ENCODE measurements at places on chromosomes 2 and 18.

- no peak for DNase-seq
These were observed 460.5 kb upstream of the TRIB2 start for GRCh38 chr2:12256206-12256605.

DNA sequence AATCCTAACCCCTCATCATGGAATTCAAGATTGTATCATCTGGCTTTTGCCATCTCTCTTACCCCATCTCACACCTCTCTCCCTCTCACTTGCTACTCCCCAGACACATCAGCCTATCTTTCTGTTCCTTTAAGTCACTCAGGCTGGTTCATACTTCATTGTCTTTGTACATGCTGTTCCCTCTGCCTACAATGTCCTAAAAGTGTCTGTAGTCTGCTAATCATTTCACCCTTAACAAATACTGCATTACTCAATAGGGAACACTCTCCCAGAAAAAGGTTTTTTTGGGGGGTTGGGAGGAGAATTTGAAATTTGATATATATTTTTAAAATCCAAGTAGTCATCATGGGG lies 146.2 kb upstream of the KLF7 start:
- DNase-seq = no peak

GRCh38 chr2:33496150-33496549 lies 19.7 kb downstream of the RASGRP3 start:
- no peak for DNase-seq

DNA sequence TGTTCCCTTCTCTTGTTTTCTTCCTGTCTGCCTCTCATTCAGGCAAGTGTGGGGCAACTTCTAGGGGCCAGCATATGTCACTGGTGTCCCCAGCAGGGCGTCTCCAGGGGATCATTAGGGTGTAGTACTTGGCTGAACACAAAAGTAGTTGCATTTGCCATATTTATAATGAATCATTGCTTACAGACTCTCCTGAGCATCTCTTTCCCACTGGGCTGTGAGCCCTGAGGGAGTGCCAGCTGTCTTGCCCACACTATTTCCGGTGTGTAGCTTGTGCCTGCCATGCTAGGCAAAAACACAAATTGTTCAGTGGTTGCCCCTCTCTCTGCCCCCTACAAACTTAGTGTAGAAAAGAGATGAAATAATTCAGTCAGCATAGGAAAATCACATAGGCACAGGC lies 40.8 kb upstream of the SCLY start:
- peak; percentile 43 for DNase-seq

DNA sequence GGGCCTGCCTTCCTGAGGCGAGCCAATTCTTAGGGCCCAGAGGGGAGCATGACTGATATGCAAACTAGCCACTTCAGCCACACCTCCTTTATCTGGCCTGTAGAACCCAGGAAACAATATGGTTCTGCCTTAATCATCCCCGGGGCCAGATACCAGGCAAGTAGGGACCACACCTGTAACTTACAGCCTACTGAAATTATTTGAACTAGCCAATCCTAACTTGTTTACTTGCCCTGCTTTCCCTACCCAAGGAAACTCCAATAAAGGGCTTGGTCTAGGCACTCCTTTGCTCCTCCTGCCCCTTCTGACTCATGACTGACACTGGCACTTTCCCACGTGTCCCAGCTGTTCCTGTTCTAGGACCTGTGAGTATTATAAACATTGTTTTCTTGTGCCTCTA lies 57.6 kb downstream of the MYOM1 start:
- DNase-seq = no peak

- DNase-seq = no peak
These were observed 144.7 kb upstream of the STK17B start for GRCh38 chr2:196316050-196316430.

DNA sequence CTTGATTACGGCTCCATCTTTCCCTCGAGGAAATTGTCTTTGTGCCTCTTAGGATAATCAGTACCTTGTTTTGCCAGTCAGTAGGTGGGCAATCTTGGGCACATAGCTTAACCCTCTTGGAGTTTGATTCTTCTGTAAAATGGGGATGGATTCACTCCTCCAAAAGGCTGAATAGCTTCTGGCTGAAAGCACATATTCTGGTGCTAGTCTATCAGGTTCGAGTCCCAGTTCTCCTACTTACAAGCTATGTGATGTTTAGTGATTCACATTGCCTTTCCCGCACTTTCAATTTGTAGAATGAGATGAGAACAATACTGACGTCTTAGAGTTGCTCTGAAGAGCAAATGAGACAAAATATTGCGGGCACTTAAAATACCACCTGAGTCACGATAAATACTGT lies 43.9 kb downstream of the ATIC start:
- DNase-seq = no peak

- no peak for DNase-seq
These were observed 98.0 kb upstream of the MGAT4A start for GRCh38 chr2:98828793-98829371.

GRCh38 chr2:224638301-224638823 lies 53.2 kb upstream of the CUL3 start:
- no peak for DNase-seq

GRCh38 chr2:101341901-101342624 lies 33.6 kb upstream of the RNF149 start:
- DNase-seq = peak; percentile 78

Measured in NCI-H446 (cell line).